ENCODE measurements at places on chromosomes 5 and 9. TPM values are rescaled to one million over a fixed set of nuclear protein-coding genes. Genes with fewer than 3 reads are reported as not detected.
A peak's percentile ranks its signal among the peaks of the same experiment; 100 is the strongest.

DNA sequence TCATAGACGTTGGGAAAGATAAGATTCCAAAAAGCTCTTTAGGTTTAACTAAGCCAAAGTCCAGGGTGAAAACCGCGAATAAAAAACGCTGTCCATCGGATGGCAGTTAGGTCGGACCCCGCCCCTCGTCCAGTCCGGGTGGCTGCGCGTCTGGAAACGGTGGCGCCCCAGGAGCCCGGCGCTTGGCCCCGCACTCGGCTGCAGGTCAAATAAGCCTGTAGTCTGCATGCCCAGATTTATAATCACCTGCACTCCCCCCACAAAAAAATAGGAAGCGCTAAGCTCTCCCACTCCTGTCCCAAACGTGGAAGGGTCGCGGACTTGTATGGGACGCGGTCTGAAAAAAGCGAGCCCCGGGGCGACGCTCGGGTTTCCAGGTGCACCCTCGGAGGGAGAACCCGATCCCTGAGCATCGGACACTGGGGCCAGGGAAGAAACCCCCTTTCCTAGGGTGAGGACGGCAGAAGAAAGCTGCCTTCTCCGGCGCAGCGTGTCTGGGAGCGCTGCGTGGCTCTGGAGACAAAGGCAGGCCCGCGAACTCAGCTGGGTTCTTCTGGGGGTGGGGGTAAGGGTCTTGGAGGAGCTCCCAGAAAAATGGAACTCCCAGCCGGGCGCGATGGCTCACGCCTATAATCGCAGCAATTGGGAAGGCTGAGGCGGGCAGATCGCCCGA is 923 bp upstream of the ZBTB5 start:
- DNase-seq: peak; percentile 87

DNA sequence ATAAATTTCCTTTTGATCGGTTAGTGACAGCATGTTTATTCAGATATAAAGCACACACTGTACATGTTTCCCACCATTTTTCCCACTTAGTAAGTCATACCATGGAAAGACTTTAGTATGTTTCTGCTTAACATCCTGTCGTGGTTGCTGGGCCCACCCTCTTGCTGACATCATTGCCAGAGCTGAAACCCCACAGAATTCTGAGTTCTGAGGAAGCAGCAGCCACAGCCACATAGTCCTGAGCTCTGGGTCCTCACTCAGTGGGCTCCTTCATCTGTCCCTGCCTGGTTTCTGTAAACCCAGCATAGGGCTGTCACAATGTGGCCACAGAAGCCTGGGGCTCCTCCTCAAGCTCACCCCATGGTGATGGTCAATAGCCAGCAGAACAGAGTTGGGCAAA is 441.5 kb downstream of the ENC1 start:
- no peak for DNase-seq

GRCh38 chr9:23581931-23582330 is 244.1 kb downstream of the ELAVL2 start:
- DNase-seq: no peak

DNA sequence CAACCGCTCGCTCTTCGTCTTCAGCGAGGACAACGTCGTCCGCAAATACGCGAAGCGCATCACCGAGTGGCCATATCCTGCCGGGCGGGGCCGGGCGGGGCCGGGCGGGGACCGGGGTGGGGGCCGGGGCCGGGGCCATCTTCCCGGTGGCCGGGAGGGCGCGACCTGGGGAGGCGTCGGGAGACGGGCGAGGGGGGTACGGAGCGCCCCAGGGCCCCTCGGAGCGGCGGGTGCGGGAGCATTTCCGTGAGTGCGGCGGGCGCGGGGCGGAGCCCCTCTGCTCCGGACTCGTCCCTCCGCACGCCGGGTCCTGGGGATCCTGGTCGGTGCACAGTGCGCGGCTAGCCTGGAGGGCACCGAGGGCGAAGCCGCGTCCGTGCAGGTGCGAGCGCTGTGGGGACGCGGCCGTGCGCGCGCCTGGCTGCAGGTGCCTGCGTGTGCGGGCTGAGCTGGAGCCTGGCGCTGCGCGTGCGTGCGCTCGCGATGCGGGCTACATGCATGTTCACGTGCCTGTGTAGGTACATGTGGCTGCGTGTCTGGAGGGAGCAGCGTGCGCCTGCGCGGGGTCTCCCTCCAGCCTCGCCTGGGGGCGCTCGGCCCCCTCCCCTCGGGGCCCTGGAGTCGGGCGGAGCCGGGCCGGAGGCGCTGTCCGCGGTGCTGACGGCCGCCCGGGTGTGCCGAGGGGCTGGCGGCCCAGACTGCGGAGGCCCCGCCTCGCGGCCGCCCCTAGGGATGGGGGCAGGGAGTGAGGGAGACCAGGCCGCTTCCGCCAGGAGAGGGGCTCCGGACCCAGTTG is 762 bp downstream of the CACNA1B start:
- peak; percentile 82 for DNase-seq

DNA sequence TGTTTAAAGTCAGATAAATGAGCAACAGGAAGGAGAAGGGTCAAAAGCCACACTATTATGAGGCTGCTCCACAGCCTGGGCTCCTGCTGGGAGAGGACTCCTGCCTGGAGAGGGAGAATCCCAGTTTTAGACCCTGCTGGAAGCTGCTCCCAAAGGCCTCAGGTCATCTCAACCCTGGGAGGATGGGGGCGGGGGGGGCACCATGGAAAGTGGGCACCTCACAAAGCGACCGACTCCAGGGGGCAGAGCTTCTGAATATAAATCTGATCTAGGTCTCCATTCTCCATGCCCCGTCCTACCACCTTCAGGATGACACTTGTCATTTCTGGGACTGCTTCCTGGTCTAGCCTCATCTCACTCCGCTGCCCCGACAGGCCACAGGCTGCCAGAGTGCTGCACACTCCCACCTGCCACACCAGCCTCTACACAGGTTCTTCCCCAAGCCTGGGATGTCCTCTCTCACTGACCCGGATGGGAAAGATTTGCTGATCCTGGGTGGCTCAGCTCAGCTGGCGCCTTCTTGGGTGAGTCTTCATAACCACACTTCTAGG is 183.4 kb downstream of the GAPVD1 start:
- no peak for DNase-seq

The FIBCD1 gene
- 0.53 TPM for total RNA-seq

All from type B pancreatic cell (in vitro differentiated cells).